SIG-M5 (cell line): ENCODE measurements at places on chromosomes 1 and 21.

DNA sequence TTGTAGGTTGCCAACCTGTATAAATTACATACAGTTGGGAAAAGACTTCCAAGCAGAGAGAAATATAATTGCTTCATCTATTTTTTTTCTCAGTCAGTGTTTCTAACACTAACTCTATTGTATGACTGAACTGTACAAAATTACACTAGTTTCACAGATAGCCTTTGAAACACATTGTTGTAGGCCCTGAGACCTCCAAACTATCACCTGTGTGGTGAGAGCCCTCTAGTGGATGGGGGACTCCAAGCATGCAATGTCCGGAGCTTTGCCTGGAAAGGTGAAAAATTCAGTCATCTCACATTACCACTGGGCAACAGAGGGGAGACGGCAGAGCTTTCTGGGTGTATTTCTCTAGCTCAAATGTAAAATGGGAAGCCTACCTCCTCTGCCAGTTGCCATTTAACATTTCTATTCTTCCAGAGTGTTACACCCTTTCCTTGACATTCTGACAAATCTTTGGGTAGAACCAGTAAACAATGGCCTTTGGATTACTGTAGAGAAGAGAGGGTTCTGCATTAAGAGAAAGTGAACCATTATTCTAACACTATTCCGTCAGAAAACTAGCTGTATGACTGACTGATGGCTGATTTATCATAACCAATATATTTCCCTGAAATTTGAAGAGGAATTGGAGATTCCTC lies 212.2 kb downstream of the LYPLAL1 start:
- no peak for DNase-seq

DNA sequence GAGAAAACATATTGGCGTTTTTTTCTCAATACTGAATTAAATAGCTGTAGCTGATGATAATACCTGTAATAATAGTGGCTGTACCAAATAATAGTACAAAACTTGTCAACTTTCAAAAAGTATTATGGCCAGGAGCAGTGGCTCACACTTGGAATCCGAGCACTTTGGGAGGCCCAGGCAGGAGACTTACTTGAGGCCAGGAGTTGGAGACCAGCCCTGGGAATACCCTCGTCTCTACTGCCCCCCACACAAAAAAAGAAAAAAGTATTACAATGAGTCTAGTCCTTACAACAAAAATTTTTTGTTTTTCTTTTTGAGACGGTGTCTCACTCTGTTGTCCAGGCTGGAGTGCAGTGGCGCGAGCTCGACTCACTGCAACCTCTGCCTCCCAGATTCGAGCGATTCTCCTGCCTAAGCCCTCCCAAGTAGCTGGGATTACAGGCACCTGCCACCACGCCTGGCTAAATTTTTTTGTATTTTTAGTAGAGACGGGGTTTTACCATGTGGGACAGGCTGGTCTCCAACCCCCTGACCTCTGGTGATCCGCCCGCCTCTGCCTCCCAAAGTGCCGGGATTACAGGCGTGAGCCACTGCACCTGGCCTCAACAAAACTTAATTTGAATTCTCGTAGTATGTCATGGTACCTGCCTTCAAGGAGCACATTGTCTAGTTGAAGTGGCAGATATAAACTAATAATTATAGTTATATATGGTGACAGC lies 1.4 kb downstream of the RBBP4 start:
- no peak for DNase-seq

DNA sequence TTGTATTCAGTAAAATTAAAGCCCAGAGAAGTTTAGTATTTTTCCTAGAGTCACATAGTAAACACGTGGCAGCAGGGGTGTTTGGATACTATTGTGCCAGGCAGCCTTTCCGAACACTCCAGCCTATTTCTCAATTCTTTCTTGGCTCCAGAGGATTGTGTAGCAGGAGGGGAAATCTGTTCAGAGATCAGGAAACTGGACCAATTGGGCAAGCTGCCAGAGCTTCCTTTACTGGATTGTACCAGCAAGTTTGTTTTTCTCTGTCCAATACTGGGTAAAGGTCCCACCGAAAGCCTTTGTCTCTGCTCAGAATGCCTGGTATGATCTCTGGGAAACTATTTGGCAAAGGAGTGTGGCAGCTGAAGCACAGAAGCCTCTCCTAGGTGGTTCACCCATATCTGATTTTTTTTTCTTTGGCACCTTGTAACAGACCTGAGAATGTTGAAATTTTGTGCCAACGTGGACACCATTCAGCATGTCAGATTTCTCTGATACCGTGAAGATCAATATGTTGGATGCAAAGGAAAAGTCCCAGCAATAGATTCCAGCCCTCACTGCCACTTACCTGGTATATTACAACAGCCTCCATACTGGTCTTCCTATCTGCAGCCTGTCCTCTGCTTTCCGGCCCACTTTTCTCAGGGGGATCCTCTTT lies 126.2 kb downstream of the FGGY start:
- DNase-seq: no peak

GRCh38 chr1:111639602-111640198 lies 20.1 kb downstream of the RAP1A start:
- no peak for DNase-seq

GRCh38 chr1:232012773-232013386 lies 386.3 kb downstream of the DISC1 start:
- DNase-seq: no peak

DNA sequence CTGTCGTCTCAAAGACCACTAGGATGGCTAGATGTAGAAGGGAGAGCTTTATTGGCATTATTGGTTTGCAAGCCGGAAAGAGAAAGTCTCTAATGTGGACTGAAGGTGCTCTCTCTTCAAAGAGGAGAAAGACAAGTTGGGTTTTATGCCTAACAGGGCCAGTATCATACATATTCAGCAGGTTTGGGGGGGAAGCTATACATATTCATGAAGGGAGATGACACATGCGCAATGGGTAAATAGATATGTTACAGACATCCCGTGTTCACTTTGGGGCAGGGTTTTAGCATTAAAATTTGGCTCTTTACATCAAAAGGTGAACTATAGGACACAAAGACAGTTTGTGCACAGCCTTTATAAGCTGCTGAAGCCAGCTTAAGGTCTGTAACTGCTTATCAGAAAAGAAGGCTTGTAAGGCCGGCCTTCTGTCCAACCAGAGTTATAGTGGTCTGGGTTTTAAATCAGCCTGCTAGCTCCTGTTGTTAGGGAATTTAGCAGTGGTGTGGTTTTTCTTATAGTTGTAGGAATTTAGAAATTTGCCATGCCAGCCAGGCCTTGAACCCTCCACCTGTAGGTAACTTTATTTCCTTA lies 46.5 kb upstream of the LRRN2 start:
- no peak for DNase-seq

DNA sequence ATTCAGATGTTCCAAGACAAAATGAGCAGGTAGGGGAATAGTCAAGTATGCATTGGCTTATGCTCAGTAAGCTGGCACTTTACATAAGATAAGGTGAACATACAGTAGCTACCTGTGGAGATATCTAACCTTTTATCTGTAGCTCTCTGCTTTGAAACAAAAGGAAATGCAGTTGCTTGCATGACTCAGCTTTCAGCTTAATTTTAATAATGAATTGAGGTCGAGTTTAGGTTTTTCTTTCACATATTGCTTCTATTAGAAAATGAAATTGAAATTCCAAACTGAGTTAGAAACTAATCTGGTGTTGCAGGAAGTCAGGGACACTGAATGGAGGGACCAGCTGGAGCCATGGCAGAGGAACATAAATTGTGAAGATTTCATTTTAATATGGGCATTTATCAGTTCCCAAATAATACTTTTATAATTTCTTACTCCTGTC lies 8.3 kb downstream of the FRRS1 start:
- DNase-seq: no peak

GRCh38 chr1:26257222-26257621 lies 22.7 kb upstream of the SH3BGRL3 start:
- DNase-seq: no peak

DNA sequence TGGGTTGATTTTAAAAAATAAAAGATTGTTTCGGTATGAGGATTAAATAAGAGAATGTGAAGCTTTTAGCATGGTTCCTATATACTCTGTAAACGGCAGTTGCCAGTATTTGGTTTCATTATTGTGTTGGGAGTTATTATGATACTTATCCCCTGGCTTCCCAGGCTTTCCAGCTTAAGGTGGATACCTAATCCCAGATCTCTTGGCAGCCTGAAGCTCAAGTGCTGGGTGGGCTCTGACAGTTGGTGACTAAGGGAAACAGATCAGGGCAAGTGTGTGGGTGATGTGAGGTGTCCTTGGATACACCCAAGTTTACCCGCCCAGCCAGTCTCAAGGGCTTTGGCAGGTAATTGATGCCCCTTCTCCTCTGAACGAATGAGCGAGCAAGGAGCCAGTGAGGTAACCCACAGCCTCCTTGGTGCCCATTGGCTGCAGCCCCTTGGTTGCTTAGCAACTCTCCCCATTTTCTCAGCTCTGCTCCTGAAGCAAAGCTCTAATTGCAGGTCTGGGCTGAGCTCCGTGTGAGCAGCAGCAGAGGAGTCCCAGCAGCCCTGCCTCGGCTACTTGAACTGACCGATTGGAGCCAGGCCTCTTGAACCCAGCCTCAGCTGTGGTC lies 6.1 kb downstream of the IPO13 start:
- DNase-seq: no peak

- no peak for DNase-seq
Measured at GRCh38 chr1:93490357-93490756, 42.4 kb downstream of the FNBP1L start.

DNA sequence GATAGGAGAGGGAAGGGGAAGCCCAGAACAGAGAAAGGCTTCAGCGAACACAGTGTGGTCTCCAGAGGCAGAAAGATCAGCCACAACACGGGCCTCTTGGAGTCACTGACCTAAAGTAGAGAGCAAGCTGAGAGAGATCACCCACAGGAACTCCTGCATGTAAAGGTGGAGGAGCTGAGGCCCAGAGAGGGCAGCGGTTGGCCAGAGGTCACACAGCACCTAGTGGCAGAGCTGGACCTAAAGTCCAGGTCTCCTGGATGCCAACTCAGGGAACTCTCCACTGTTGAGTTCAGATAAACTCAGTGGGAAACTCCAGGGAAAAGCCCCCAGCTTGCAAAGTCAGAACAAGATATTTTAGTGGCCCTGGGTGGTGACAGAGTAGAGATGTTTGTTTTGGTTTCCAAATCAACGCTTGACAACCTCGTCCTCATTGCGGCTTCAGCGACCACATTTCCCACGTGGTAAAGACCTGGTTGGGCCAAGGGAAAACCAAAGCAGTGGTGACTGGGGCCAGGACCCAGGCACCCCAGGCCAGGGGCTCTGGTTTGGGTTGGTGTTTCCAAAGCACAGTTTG lies 4.6 kb downstream of the IFFO2 start:
- no peak for DNase-seq

DNA sequence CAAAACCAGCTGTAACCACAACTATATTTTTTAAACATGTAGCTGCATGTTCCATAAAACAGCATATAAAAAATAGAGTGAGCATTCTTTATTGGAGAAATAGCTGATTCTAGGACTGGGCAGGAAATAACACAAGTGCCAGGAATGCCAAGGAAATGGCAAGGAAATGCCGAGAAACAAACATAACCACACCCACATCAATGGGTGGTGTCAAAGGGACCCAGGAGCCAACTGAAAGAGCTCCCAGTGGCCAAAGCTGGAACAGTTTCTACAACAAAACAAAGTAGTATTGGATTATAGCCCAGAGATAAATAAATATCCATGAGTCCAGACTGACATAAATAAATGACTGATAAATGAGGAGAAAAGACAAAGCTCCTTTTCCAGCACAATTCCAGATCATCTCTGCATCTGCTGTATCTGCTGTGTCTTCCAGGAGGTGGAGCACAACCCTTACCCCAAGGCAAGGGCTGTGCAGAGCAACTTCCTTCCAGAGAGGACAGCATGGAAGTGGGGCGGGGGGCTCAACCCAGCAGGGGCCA lies 28.1 kb downstream of the ADARB1 start:
- no peak for DNase-seq

DNA sequence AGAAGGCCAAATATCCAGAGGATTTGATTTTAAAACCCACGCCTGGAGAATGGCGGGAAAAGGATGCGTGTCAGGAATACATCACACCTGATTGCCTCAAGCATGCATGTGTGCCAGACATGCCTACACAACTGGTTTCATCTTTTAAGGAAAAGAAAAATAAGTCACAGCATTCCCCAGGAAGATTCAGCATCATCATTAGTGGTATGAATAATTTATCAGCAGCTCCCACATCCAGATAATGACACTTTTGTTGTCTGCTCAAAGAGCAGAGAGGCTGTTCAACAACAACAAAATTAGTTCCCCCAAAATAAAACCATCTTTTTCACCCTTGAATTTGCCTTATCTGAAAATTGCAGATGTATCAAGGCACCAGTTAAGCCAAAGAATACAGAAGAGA lies 328.6 kb upstream of the C1orf87 start:
- no peak for DNase-seq

DNA sequence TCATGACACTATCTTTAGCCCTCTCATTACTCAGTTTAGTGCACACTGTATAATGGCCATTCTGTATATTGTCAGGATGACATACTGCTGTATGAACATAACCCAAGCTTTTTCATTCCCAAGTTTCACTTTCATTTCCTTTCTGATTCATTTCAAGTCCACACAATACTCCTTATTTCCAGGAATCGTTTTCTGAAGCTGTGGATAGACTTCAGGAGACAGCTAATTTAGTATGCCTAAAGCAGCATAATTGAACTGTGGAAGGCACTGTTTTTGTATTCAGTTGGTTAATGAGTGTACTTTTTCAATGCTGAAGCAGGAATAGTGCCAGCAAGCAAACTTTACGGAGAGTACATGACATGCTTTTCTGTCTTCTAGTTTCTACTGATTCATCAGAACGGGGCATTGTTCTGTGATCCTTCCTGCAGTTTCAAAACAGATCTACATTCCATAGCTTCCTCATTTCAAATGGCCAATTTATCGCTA lies 578.5 kb upstream of the ZP4 start:
- DNase-seq: no peak

GRCh38 chr1:16392740-16393569 lies 25.9 kb downstream of the SZRD1 start:
- no peak for DNase-seq

GRCh38 chr1:185397183-185397582 lies 80.1 kb upstream of the IVNS1ABP start:
- no peak for DNase-seq

DNA sequence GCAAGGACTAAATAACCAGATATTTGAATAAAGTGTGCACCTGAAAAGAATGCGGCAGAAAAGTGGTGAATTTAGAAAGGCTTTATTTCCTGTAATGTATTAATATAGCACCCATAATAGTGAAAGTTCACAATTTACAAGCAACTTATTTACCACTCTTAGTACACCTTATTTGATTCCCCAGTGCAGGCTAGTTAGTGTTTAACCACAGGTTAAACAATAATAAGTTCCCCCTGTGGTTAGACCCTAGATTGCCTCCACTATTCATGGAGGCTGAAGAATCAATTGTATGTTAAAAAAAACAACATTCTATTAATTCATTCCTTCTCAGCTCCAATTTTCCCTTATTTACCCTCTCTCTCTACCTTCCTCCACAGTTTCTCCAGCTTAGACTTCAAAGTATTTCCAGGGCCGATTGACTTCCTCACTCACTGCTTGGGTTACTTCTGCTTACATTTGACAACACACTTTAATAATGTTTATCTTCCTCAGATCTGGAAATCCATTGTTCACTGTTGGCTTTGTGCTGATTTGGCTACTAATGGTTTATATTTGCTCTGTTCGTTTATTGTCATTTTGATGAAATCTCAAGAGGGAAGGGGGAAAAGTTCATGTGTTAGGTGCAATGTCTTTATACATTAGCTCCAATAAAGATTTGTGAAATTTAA lies 796.3 kb downstream of the BRINP3 start:
- DNase-seq: no peak

GRCh38 chr1:2198571-2198970 lies 4.0 kb upstream of the FAAP20 start:
- DNase-seq: no peak
